Left renal cortex interstitium (tissue), 4 donors: ENCODE measurements at places on chromosomes 7 and 10. TPM values are rescaled to one million over a fixed set of nuclear protein-coding genes. Genes with fewer than 3 reads are reported as not detected.
A peak's percentile ranks its signal among the peaks of the same experiment; 100 is the strongest.

DNA sequence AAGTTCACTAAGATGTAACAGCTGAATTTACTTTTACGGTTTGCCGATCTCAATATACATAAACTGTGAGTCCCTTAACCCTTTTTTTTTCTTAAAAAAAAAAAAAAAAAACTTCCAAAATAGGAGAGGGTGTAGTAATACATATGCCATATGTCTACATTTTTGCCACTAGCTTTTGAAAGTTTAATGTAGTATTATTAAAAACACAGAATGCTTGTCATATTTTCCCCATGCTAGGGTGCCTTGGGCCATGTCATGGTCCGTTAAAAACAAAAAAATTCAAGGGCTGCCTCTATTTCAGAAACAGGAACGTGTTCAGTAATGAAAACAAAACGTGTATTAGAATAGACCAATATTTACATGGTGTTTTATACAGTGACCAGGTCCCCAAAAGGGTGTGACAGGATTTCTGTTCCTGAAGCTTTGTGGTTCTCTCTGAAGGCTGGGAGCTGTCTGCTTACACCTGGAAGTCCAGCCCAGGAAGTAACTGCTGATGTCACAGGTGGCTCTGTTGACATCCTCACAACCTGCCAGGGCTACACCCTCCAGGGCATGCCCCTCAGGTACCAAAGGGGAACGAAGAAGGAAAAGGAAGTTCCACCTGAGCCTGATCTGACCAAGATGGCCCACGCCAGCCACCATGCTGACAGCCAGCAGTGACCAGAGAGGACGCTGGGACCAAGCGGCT is 79.0 kb downstream of the COBL start:
- DNase-seq, result no peak

DNA sequence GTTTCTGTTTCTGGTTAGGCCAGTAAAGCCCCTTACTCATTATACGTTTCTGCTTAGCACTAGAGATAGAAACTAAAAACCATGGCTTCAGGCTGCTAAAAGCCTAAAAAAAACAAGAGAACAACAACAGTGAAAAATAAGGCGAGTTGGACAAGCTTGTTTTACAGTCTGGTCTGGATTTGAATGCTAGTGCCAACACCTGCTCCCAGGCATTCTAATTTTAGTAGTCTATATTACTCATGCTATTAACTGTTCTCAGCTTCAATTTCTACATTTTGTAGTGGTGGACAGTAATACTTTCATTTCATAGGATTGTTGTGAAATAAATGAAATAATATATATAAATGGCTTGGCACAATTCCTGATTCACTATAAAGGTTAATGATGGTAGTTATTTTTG is 108.5 kb downstream of the HBP1 start:
- DNase-seq, result no peak

DNA sequence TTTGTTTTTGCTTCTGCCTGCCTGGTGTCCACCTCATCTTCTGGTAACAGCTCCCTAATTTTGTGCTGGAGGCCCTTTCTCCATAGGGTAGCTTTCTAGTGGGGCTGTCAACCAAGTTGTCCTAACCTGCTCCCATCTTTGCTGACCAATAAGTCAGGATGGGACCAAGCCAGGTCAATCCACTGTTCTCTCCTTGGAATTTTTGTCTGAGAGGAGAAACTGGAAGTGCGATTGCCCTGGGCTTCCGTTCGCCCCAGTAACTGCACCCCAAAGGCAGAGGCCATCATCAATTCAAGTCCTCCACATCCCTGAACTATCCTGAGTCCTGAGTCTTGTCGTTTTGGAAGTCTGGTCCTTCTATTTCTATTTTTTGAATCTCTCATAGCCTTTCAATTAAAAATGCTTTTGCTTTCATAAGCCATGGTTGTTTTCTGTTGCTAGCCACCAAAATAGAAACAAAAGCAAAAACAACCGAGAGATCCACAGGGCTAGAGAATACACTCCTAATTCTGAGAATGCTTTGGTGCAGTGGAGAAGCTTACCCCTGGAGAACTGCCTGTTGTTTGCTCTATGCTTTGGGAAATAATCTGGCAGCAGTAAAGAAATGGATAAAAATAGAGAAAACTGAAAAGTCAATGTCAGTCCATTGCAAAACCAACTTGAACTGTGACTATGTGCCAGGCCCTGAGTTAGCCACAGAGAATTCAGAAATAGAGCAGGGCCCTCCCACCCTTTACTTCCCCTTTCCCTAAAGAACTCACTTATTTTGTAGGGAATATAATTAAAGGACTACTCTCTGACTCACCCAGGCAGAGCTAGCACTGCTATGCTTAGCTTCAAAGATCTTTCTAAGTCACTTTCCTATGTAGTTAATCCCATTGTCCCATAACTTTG is 368.1 kb downstream of the CXCL12 start:
- no peak for DNase-seq

GRCh38 chr10:102159051-102159597 is 6.9 kb downstream of the NOLC1 start:
- no peak for DNase-seq

COL28A1 gene
- polyA plus RNA-seq, result 12.7 TPM

GRCh38 chr7:131250331-131250730 is 77.3 kb upstream of the MKLN1 start:
- no peak for DNase-seq

FAM237B gene
- polyA plus RNA-seq, result 0.88 TPM

GRCh38 chr10:78628976-78629375 is 439.8 kb upstream of the ZMIZ1 start:
- DNase-seq, result no peak

ANXA7 gene
- polyA plus RNA-seq, result 84.3 TPM

SPDYE9 gene
- 0.13 TPM for polyA plus RNA-seq

GRCh38 chr7:28225576-28225975 is 45.0 kb upstream of the JAZF1 start:
- no peak for DNase-seq

GRCh38 chr10:26837139-26837538 is 23.6 kb downstream of the ABI1 start:
- no peak for DNase-seq

DNA sequence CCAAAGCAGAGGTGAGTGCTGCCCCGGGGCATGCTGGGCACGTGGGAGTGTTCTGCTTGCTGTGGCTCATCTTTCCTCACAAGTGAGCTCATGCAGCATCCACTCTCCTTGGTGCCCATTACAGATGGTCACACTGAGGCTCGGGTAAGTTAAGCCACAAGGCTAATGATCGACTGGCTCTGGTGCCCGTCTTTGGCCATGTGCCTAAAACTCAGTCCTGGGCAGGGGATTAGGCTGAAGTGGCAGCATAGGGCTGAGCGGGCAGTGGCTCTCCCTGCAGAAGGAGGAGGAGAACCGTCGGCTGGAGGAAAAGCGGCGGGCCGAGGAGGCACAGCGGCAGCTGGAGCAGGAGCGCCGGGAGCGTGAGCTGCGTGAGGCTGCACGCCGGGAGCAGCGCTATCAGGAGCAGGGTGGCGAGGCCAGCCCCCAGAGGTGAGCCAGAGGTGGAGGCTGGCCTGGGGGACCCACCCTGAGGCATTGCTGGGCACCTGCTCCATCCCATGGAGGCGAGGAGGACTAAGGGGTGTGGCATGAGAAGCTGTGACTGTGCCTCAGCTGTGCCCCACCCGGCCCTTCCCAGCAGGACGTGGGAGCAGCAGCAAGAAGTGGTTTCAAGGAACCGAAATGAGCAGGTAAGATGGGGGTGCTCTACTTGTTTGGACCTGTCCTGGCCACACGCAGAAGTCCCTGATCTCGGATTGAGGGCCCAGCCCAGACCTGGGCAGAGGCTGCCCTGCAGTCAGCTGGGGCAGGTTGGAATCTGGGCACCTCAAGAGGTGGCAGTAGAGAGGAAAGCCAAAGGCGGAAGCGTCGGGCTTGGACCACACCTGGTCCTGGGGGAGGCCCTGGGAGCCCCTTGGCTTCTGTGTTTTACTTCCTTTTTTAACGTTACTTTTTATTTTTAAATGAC is 7.3 kb downstream of the PGAM2 start:
- no peak for DNase-seq

ASIC3 gene
- polyA plus RNA-seq, result 3.6 TPM

- no peak for DNase-seq
These were observed 55.9 kb downstream of the APBB1IP start for GRCh38 chr10:26494018-26494417.

GRCh38 chr7:33950047-33950714 is 44.8 kb downstream of the BMPER start:
- DNase-seq, result no peak

DNA sequence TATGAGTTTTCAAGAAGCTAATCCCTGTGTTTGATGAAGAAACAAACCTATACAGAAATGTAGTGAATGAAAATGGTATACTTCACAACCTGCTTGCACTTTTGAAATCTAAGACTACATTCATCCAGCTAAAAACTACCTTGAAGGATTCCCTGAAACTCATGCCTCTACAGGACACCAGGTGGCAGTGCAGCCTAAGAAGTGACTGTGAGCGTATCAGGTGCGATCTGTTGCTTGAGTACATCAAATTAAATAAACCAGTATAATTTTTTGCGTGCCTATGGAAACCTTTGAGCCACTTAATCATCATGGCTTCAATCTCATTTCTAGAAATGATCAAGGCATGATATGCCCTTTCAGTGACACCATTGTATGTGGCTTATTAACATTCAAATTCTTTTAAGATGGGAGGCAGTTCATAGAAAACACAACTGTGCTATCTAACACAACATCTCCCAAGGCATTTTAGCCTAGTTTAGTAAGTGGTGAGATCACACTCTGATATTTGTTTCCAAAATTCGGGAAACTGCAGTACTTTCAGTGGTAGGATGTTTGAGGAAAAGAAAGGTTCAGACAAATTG is 57.4 kb downstream of the PPP1R17 start:
- DNase-seq, result peak; percentile 24

GRCh38 chr10:104406715-104407650 is 53.4 kb downstream of the CFAP58 start:
- peak; percentile 9 for DNase-seq

GRCh38 chr7:105097619-105098018 is 83.6 kb downstream of the KMT2E start:
- no peak for DNase-seq

DNA sequence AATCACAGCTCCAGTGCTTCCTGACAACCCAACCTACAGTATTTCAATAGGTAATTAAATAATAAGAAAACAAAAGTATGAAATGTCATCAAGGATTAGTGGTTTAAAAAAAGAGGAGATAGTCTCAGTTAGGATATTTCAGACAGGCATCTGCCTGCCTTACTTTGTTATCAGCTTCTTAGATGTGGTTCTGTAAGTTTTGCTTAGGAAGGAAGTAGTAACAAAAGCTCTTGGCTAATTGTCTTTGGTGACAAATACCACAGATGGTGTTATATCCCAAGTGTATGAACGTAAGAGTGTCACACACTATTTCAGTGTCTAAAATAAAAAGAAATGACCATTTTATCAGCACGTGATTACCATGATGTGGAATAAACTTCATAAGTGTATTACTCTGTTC is 9.8 kb upstream of the ACTA2 start:
- DNase-seq, result no peak

GRCh38 chr7:157521752-157522151 is 184.9 kb downstream of the DNAJB6 start:
- DNase-seq, result no peak

BTBD16 gene
- 1.8 TPM for polyA plus RNA-seq

ADAM8 gene
- polyA plus RNA-seq, result 1.5 TPM

HOXA5 gene
- 87.5 TPM for polyA plus RNA-seq

MYO3A gene
- polyA plus RNA-seq, result 4.7 TPM

DNA sequence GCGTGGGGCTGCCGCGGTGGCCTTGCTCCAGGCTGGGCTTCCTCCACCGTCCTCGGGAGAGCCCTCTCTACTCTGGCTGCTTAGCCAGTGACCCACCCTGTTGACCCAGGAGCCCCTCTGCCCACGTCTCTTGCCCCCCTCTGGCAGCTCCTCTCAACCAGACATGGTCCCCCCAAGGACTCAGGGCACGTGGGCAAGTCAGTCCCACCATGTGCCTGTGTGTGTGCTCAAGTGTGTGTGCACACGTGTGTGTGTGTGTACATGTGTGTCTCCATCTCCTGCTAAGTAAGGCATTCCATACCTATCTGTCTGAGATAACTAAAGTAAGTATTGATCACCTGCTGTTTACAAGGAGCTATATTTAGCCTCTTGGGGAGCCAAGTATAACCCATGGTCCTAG is 101.0 kb downstream of the C10orf105 start:
- DNase-seq, result no peak

TSPAN33 gene
- polyA plus RNA-seq, result 74.3 TPM

GCK gene
- 3.7 TPM for polyA plus RNA-seq

GRCh38 chr7:28674359-28674782 is 262.1 kb downstream of the CREB5 start:
- no peak for DNase-seq

DNA sequence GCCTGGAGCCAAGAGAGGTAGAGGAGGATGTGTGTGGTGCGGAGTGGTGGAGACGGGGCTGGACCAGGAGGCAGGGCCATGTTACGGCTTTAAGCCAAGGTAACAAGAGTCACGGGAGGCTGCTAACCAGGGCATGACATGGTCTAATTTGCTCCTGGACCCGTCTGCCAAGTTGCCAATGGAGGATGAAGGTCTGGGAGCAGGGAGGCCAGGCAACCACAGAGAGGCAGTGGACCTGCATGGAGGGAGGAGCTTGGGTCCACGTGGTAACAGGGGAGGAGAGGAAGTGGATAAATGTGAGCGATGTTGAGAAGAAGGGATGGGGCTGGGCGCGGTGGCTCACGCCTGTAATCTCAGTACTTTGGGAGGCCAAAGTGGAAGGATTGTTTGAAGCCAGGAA is 31.0 kb downstream of the SRRM3 start:
- no peak for DNase-seq

DNA sequence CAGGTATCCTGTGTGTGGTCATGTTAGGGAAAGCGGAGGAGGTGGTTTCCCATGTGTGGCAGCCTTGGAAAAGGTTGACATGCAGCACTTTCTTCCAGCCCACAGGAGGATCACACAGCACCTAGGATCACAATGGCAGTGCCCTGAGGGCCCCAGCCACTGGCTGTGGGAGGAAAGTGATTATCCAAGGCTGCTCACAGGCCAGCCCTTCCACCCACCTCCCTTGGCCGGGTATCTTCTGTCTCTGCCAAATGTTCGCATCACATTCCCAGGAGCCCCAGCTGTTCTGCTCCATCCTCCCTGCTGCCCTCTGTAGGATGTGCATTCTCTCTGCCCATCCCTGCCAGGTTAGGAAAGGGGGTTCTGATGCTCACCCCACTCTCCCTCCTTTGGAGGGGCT is 2.5 kb upstream of the MLXIPL start:
- DNase-seq, result no peak

TMEM229A gene
- polyA plus RNA-seq, result 0.13 TPM

DNA sequence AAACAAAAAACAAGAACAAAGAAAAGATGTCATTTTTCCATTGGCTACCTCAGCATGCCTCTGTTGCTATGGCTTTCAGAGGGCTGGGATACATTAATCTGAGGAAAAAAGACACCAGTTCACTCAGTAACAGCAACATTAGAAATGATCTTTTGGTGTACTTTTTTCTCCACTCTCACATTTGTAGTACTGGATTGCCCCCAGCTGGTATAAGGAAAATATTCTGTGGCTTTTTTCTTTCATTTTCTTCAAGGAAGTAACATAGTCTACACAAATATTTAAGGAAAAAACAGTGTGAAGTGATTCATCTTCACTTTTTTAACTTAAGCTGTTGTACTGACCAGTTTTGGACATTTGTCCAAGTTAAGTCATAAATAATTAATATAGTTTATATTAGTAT is 482.3 kb downstream of the SORCS1 start:
- no peak for DNase-seq
